Naive thymus-derived CD8-positive, alpha-beta T cell (primary cell): ENCODE measurements at places on chromosomes 4 and X.

GRCh38 chrX:154799556-154800348 lies 5.5 kb downstream of the MPP1 start:
- no peak for DNase-seq

- DNase-seq: peak; percentile 4
Observed at GRCh38 chr4:103934178-103934789, 214.5 kb upstream of the TACR3 start.

DNA sequence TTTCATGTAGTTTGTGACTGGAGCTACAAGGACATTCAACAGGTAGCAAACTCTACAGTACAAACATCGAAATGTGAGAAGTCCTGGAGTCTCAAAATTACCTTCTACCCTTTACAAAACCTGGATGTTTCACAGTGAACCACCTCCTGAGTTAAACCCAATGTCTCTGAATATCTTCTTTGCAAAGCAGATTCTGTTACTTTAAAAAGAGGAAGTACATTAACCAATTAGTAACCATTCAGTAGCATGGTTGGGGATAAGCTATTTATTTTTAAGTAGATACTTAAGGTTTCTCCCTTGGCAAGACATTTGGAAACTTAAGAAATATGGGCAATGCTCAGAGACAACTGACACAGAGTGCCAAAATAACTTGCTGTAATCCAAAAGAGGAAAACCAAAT lies 371.9 kb upstream of the NWD2 start:
- DNase-seq: no peak

GRCh38 chr4:109213056-109213455 lies 89.4 kb downstream of the COL25A1 start:
- no peak for DNase-seq

GRCh38 chr4:164591666-164592065 lies 162.3 kb upstream of the SMIM31 start:
- no peak for DNase-seq

DNA sequence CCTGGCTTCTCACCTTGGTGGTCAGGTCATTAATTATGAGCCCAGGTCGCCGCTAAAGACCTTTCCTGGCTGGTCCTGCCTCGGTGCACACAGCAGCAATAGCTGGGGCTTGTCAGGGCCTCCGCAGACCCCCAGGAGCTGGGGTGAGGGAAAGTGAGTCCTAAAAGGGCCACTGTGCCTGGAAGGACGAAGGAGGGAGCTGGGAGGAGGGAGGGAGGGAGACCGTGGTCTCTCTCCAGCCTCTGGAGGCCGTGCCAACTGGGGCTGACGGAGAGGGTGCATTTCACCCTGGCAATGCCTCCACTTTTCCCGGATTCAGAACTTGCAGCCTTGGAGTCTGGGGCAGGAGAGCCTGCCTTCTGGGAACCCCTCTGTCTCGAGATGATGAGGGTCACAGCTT lies 60.4 kb downstream of the CRLF2 start:
- DNase-seq: no peak

GRCh38 chr4:120406960-120407359 lies 340.3 kb upstream of the MAD2L1 start:
- no peak for DNase-seq

DNA sequence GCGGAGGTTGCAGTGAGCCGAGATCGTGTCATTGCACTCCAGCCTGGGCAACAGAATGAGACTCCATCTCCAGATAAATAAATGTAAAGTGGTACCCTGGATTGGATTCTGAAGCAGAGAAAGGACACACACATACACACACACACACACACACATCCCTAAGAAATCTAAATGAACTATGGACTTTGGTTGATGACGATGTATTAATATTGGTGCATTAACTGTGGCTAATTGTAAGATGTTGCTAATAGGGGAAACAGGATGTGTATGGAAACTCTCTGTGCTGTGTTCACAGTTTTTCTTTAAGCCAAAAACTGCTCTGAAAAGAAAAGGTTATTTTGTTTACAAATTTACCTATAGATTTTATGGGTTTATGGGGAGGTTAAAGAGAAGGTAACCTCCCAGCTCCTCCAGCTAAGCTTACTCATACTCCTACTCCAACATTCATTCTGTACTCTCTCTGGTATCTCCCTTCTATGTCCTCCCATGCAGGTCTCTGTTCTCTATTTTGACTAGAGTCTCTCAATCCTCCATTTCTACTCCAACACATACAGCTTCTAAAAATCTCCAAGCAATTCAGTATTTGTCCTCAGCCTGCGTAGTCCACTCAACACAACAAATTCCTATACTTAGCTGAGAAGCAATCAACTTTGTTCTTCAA lies 46.5 kb upstream of the RELL1 start:
- no peak for DNase-seq

DNA sequence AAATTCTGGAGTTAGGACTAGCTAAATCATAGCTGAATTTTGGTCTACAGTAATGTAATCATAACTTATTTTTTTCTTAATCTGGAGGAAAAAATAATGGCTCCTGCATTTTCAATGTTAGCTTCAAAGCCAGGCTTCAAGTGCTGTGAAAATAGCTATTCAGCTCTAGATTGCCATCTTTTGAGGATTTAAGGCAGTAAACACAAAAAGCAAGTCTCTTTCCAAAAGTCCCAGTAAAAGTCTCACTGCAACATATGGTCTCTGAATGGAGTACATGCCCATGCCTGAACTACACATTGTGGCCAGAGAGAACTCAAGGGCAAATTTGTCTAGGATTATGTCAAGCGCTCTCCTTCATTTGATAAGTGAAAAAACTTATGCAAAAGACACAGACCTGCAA lies 720.9 kb downstream of the FSTL5 start:
- DNase-seq: no peak

GRCh38 chr4:8229331-8229975 lies 30.4 kb downstream of the SH3TC1 start:
- peak; percentile 18 for DNase-seq

DNA sequence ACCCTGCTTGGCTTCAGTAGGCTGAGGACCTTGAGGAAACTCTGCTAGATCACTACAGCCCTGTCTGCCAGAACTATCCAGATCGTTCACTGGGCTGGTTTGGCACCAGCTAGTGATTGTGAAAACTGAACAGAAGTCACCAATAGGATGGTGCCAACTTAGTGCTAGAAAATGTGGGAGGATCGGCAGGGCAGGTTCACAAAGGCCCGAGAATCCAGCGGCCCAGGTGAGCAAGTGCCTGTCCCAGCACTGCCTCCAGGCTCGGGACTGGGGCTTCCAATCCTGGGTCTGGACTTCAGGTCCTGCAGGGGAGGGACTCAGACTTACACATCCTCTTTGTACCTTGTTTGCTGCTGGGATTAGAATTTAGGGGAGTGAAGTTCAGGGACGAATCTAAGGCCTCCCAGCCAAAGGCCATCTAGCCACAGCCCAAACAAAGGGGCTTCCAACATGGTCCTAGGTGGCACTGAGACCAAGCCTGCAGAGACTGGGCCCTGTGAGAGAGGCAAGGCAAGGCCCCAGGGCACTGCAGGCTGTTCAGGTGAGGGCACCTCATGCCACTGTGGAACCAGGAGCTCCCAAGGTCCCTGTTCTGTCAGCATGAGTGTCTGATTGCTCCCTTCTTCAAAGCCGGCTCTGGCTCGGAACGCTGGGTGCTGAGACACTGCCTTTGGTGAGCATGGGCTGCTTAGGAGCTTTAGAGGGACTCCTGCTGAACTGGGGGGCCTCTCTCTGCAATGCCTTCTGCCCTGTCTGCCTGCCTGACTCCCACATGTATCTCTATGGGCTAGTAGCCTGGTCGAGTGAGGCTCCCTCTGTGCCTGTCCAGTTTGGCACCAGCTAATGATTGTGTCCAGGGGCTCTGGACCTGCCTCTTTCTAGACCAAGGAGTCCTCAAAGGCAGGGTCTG lies 20.7 kb upstream of the ZNF185 start:
- DNase-seq: no peak

DNA sequence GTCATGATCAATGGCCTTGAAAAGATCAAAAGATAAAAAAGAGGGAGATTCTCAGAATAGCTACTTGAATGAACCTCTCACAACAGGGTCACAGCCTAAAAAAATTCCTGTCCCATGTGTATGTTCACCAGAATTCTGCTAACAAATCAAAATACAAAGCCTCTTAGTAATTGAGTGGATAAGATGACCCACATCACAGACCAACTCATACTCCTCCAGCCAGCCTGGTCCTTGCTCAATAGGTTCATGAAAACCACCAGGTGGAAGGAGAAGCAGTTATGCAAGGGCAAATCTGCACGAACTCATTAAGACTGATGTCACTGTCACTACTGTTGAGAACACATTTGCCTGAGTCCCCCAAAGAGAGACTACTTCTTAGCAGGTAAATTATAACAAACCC lies 21.5 kb downstream of the WDFY3 start:
- no peak for DNase-seq

- DNase-seq: no peak
Observed at GRCh38 chr4:133263104-133263503, 114.0 kb downstream of the PCDH10 start.

GRCh38 chr4:115883847-115884246 lies 770.4 kb upstream of the NDST4 start:
- no peak for DNase-seq

GRCh38 chrX:119721487-119721886 lies 28.5 kb upstream of the SEPTIN6 start:
- no peak for DNase-seq
